ENCODE measurements at places on chromosomes 4 and X.
A peak's percentile ranks its signal among the peaks of the same experiment; 100 is the strongest.

DNA sequence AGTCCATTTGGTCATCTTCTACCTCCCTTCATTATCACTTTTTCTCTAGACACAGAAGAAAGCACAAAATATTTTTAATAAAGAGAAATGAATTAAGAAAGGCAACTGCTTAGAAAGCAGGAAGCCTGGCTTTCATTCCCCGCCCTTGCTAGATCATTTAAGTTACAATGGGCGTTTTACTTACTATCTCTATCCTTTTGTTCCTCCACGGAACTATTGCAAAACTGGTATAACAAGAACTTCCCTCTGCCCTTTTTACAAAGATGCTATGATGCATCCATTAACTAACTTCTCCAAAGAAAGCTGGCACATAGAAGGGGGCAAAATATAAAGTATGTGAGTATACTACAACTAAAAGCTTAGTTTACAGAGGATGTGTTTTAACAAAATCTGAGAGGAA lies 434.5 kb upstream of the FTHL17 start:
- no peak for DNase-seq

DNA sequence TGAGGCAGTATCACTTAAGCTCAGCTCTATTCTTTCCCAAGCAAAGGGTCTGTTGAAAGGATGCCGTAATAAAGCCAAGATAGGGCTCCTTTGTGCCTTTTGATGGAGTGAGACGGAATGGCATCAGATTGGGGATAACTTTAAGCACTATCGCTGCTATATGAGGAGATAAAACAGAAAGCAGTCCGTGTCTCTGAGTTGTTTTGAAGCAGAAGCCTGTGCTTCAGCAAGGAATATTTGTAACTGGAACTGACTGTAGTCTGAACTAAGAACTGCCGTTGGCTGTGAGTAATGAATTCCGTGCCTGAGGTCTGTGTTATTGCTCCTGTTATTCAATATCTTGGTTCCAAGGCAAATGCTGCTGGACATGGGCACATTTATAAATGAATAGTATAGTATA lies 297.4 kb downstream of the ANKRD50 start:
- DNase-seq, result no peak

DNA sequence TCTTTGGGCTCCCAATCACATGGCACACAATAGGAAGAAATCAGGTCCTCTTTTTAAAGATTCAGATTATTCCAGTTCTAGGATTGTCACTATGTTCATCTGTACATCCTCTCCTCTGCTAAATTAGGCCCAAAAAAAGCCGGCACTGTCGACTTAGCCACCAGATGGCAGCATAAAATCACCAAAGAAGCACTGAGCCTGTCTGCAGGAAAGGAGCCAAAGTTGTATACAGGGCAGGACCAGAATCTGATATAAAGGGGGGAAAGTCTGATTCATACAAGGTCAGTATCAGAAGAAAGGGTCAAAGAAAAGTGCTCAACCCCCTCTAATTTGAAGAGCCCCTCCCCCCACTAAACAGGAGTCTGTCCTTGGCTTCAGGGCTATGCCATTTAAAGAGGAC lies 292.5 kb downstream of the CHIC1 start:
- peak; percentile 4 for DNase-seq

DNA sequence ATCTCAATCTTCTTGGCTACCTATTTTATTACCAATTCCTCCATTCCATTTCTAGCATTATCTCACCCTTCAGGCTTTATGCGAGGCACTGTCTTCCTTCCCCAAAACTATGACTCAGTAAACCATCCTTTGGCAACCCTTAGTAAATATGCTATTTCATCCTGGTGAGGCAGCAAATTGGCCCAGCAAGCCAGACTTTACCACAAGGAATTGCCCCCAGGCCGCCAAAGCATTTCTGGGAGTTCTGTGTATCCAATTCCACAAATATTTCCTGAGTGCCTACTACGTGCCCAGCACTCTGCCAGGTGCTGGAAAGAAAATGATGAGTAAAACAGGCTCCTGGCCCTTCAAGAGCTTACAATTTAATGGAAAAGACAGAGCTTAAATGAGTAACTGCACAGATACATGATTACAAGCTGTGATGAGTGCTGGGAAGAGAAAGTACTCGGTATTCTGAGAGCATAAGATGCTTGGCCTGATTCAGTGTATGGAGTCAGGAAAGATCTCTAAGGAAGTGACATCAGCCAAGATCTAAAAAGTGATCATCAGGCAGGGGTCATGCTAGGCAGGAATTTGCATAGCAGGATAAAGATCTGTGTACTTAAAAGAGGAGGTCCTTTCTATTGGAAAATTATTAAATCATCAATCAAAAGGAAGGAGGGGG lies 193.8 kb downstream of the ADAMTS3 start:
- DNase-seq, result peak; percentile 12

GRCh38 chr4:5715357-5715756 lies 4.4 kb downstream of the EVC start:
- DNase-seq, result no peak

- DNase-seq, result no peak
Measured at GRCh38 chrX:13664020-13664419, 11.1 kb downstream of the TCEANC start.

- DNase-seq, result no peak
Measured at GRCh38 chr4:60822986-60823385, 377.1 kb upstream of the ADGRL3 start.

- DNase-seq, result no peak
Measured at GRCh38 chrX:78706071-78706470, 41.4 kb upstream of the LPAR4 start.
